Gastroesophageal sphincter (tissue), 4 donors: ENCODE measurements at places on chromosomes 11 and 22.

- no peak for ATAC-seq
Measured at GRCh38 chr11:129023968-129024676, 81.5 kb upstream of the TP53AIP1 start.

- no peak for ATAC-seq
Measured at GRCh38 chr22:36765131-36765942, 10.6 kb downstream of the IFT27 start.

GRCh38 chr11:19714022-19714386 lies 1.4 kb downstream of the NAV2 start:
- ATAC-seq = no peak

- ATAC-seq = no peak
Measured at GRCh38 chr11:87219266-87219665, 181.5 kb downstream of the TMEM135 start.

DNA sequence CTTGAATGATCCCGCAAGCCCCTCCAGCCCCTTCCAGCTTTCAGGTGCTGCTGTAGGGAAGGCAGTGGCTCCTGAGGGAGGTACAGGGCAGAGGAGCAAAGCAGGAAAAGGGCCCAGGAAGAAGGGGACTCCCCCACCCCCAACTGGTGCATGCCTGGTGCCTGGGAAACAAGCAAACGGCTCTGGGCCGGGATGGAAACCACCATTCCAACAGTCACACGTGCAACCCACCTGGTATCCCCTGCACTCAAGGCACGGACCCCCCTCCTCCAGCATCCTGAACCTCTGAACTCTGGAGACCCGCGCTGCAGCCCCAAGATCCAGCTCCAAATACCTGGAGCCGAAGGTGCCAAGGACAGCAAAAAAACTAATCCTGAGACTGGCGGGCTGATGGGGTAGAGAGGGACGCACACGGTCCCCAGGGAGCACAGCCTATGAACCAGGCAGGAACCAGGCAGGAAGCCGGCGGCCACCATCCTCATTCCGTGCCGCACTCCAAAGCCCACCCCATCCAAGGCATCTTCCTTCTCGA lies 537 bp downstream of the SCN4B start:
- peak; percentile 4 for ATAC-seq

DNA sequence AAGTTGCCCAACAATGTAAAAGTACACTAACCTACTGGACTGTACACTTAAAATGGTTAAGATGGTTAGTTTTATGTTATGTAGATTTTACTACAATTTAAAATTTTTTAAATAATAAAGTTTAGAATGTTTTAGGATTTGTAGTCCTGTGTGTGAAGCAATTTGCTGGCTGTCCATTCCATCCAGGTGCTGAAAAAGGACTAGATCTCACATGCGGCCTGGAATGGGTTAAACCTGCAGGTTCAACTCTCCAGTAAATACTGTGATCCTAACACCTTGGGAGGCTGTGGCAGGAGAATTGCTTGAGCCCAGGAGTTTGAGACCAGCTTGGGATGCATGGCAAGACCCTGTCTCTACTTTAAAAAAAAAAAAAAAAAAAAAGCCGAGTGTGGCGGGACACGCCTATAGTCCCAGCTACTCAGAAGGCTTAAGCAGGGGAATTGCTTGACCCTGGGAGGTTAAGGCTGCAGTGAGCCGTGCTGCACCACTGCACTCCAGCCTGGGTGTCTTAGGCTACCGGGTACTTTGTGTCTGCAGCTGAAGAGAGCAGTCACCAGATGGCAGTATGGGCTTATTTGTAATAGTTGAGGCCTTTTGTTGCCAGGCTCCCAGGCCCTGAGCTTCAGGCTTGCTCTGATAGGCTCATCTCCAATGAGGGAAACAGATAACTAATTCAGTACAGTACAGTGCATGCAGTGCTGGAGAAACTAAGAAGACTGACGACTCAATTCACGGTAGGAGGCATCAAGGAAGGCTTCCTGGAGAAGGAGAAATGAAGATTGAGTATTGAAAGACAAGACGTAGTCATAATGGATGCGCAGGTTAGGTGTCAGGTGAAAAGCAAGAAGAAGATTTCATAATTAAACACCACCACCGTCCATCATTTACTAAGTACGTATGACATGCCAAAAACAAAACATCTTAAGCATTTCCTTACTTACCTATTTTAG lies 64.7 kb upstream of the ASPHD2 start:
- no peak for ATAC-seq

- ATAC-seq = no peak
Measured at GRCh38 chr11:127191689-127192088, 191.1 kb upstream of the KIRREL3 start.

GRCh38 chr11:106503901-106504300 lies 426.4 kb downstream of the AASDHPPT start:
- ATAC-seq = no peak

DNA sequence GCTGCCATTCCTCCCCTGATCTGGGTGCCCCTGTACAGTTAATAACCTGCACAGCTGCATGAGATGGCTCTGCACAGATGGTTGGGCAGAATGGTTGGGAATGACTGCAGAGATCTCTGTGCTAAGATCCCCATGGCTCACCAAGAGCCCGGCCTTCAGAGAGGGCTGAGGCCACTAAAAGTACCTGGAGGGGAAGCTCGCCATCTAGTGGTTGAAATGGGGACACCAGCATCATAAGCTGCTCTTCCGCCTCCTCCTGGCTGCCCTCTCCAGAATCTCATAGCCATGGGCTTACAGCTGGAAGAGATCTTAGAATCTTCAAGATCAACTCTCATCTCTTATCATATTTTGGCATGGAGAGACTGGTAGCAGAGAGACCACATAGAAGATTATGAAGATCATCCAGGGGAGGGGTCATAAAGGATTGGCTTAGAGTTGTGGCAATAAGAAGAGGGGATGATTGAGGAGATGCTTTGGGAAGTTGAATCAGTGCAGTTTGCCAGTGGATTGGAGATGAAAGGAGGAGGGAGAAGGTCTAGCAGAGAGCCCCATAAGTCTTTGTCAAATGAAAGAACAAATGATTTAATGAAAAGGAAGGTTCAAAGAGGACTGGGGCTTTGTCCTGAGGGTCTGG lies 22.0 kb upstream of the TLCD5 start:
- ATAC-seq = peak; percentile 78
